ENCODE measurements at places on chromosomes 3 and 15.

GRCh38 chr3:152760591-152760990, 74.3 kb upstream of the P2RY1 start:
- DNase-seq, result no peak

DNA sequence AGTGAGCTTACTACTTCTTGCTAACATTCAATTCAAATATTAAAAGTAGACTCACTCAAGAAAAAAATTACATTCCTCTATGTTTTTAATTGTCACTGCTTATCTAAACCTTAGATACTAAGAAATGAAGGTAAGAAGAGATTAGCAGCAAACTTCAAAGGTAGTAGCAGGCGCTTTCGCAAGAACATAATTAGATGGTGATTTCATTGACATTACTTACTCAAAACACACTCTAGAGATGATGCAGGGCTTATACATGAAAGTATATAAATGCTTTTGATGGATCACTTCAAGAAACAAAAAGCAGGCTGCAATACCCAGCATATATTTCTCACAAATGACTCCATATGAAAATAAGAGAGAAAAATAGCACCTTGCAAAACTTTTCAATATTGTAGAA, 86.8 kb downstream of the FSIP1 start:
- no peak for DNase-seq

GRCh38 chr3:89098173-89098572, 9.2 kb upstream of the EPHA3 start:
- no peak for DNase-seq

GRCh38 chr15:98217356-98217755, 256.9 kb downstream of the ARRDC4 start:
- no peak for DNase-seq

GRCh38 chr3:135622656-135623055, 342.9 kb upstream of the PPP2R3A start:
- no peak for DNase-seq

DNA sequence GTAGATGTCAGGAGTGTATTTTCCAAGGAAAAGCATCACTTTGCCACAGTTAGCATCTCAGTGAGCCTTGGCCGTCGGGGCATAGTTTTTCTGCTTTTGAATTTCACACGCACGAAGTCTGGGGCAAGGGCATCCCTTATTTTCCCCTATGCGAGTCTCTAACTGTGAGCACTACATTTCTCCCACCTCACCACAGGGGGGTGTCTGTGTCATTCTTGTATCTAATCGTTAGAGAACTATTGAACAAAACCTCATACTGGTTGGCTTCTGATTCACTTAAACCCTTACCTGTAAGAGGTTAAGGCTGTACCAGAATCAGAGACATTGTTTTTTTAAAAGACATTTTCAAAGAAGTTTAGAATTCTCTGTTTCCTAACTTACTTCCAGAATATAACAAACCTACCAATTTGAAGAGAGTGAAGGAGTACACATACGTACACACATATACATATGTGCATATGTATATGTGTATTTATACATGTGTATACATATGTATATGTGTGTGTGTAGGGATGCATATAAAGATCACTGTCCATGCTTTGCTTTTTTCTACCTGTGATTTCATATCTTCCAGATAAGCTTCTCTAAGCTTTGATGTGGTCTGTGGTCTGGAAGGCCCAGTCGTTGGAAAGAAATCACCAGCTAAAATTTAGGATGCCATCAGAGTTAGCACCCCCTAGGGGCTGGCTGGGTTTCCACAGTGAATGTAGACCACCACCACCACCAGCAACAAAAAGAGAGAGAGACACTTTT, 49.4 kb downstream of the MYZAP start:
- DNase-seq, result peak; percentile 13

- DNase-seq, result no peak
Observed at GRCh38 chr3:157231071-157231470, 71.1 kb upstream of the CCNL1 start.

GRCh38 chr3:193418576-193419373, 40.2 kb upstream of the ATP13A5 start:
- no peak for DNase-seq

GRCh38 chr15:38217191-38217595, 35.4 kb upstream of the SPRED1 start:
- DNase-seq, result no peak

- peak; percentile 60 for DNase-seq
Observed at GRCh38 chr3:18609187-18609586, 184.0 kb upstream of the SATB1 start.

DNA sequence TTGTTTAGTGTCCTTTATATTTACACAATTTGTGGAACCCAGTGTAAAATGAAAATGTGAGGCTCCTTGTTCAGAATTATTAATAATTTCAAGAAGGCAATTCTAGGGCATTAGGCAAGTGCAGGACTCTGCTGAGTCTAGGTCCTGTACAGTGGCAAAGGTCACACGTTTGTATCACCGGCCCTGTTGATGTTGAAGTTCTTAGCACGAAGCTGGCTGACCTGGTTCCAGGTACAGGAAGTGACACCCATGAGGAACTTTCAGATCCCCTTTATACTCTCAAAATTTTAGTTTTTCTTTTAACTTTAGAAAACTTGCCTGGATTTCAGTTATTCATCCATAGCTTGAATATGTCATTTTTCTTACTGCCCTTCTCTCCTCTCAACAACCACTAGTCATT, 349.4 kb downstream of the CNTN6 start:
- no peak for DNase-seq

GRCh38 chr3:183269345-183269744, 16.3 kb downstream of the B3GNT5 start:
- no peak for DNase-seq

DNA sequence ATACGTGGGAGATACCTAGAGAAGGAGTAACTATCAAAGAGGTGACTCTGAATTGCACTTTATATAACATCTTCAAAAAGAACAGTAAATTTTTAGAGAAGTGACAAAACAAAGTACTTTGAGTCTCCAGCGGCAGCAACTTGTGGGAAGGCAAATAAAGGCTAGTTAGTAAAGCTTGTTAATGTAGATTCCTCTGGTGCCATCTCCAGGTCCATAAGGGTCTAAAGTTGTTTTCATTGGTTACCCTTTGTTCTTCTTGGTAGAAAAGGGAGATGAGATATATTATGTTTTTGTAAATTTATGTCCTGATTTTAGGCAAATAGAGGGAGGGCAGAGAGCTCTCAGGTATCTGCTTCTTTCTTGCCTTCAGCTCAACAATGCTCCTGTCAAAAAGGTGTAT, 161.6 kb downstream of the MYRIP start:
- DNase-seq, result no peak

- no peak for DNase-seq
Observed at GRCh38 chr3:8640223-8640622, 4.4 kb downstream of the SSUH2 start.

GRCh38 chr15:44584162-44584749, 47.3 kb downstream of the EIF3J start:
- DNase-seq, result peak; percentile 44

Data from inflammatory macrophage treated with lipopolysaccharide for 4 hours (primary cell).